ENCODE measurements at places on chromosomes 5 and 9.

DNA sequence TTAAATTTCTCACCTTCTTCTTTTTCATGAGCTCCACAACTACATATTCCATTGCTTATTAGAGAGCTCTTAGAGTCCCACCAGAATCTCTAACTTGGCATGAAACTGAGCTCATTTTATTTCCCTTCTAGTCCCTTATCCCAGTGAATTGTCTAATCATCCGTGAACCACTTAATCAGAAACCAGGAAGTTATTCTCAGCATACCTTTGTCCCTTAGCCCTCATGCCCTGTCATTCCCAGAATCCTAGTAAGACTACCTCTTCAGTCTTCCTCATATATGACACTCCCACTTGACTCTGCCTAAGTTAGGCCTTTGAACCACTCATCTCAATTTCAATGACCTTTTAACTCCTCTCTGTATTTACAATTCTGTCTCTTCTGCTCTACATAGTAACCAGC, 93.0 kb upstream of the PAPPA start:
- no peak for DNase-seq

DNA sequence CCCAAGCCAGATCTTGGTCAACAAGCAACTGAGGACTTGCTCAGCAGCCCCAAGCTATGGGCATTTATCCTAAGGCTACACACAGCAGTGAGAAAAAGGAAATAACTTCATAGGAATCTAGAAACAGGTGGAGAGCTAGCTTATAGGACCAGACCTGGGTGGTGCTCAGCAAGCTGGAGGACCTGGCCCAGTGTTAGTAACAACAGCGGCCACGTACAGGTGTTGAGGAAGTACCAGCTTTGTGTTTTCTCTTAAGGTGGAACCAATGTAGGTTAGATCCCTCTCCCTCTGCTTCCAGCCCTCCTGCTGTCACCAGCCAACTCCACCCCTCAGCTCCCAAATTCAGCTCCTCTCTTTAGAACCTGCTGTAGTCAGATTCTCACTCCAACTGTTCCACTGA, 43.4 kb downstream of the IRF1 start:
- no peak for DNase-seq

GRCh38 chr5:77329664-77330430, 119.4 kb downstream of the PDE8B start:
- no peak for DNase-seq

GRCh38 chr9:4887556-4887955, 94.8 kb downstream of the RCL1 start:
- DNase-seq, result no peak

DNA sequence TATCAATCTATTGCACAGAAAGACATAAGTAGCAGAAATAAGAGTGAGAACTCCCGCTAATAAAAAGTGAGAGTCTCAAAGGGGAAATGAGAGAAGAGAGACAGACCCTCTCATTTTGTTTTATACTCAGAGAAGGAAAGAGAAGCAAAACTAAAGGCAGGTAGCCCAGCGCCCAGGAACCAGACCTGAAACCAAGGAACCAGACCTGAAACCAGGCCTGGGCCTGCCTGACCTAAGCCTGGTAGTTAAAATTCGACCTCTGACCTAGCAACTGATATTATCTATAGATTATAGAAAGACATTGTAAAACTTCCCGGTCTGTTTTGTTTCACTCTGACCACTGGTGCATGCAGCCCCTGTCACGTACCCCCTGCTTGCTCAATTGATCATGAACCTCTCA, 134.5 kb upstream of the SEMA6A start:
- no peak for DNase-seq

DNA sequence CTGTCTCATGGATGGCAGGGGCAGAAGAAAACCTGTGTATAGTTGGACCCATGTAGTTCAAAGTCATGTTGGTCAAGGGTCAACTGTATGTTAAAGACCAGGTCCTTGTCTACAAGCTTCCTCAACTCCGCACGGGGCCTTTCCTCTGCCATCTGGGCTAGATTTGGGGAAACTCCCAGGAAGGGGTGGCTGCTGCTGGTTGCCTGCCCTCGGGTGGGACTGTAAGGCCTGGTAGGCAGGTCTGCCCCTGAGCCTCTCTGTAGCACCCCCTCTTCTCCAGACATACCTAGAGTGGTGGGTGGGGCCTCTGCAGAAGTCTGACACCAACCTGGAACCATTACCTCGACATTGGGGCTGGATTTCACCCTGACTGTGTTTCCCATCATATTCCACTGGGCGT, 15.2 kb downstream of the ENHO start:
- no peak for DNase-seq

DNA sequence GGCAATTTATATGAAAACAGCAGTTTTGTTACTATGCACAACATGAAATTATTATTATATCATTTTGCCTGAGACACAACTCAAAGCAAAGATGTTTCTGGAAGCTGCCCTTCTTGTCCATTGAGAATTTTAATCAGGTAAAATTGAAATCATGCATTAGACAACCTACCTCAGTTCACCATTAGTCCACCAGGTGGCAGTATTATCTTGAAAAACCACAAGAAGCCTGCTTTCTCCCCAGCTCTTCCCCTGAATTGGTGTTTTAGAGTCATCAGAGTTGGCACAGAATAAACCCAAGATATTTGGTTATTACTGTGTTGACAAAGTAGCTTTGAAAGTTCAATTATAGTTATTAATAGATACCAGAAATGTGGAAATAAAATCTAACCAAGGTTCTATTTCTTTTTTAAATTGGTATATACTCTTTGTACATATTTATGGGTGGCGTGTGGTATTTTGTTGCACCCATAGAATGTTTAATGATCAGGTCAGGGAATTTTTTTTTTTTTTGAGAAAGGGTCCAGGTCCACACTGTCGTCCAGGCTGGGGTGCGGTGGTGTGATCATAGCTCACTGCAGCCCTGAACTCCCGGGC, 25.7 kb downstream of the UTP15 start:
- DNase-seq, result peak; percentile 88

DNA sequence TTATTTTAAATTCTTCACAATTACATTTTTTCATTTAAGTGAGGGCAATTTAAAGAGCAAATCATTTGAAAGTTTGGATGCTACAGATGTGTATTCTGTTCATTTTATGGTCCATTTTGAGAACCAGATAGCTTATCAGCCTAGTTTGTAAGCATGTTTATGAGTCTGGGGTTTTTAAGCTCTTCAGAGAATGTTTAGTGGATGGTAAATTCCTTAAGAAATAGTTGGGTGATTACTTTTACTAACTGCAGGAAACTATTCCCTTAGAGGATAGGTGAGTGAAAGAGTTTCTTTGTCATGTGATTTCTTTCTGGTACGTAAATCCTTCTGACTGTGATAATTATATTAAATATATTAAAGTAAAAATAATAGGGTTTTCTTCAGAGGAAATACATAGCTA, 17.6 kb downstream of the RASGRF2 start:
- DNase-seq, result no peak

DNA sequence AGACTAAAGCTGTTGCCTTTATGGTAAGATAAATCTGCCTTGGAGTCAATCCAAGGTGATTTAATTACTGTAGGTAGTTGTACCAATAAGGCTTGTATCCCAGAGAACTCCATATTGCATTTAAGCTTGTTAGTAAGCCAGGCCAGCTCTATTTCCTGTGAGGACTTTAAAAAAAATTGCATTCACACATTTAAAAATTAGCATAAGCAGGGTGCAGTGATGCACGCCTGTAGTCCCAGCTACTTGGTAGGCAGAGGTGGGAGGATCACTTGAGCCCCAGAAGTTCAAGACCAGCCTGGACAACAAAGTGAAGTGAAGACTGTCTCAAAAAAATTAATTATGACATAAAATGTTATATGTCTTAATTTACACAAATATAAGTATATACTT, 28.7 kb upstream of the ABL1 start:
- DNase-seq, result no peak

GRCh38 chr5:131375351-131375750, 111.5 kb downstream of the CDC42SE2 start:
- DNase-seq, result no peak

GRCh38 chr5:31412324-31412723, 119.6 kb downstream of the DROSHA start:
- no peak for DNase-seq

DNA sequence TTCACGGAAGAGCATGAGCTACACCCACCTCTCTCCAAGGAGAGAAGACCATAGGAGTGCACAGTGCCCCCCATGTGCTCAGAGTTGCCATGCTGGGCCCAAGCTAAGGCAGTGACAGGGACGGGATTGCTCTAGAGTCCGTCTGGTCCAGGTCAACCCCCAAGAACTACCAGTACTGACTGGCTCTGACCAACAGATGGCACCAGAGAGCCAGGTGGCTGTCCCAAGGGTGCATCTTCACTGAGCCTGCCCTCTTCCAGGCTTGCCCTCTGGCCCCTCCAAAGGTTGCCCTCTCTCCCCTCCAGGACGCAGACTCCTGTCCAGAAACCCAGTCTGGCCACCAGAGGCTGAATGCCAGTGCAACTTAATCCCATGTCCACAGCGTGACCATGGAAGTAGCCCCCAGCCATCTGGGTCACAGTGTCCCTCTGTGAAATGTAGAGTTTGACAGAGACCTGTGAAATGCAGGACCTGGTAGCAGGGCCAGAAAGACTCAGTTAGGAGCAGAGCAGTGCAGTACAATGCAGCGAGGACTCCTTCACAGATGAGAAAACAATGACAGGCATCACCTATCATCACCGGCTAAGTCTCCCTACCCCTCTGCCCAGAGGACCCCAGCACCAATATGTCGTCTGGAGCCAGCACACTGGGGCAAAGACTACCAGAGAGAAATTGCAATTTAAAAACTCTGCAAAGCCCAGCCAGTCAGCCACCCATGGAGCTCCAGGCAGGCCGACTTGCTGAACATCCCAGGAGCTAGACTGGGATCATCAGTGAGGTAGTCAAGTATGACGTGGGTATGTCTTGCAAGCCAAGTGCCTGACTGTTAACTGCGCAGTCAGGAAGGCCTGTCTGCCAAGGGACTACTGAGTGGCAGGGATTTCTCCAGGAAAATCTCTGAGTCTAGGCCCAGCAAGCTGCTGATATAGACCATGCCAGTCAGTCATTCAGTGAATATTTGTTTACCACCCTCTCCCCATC, 7.7 kb upstream of the SKP1 start:
- DNase-seq, result peak; percentile 71

DNA sequence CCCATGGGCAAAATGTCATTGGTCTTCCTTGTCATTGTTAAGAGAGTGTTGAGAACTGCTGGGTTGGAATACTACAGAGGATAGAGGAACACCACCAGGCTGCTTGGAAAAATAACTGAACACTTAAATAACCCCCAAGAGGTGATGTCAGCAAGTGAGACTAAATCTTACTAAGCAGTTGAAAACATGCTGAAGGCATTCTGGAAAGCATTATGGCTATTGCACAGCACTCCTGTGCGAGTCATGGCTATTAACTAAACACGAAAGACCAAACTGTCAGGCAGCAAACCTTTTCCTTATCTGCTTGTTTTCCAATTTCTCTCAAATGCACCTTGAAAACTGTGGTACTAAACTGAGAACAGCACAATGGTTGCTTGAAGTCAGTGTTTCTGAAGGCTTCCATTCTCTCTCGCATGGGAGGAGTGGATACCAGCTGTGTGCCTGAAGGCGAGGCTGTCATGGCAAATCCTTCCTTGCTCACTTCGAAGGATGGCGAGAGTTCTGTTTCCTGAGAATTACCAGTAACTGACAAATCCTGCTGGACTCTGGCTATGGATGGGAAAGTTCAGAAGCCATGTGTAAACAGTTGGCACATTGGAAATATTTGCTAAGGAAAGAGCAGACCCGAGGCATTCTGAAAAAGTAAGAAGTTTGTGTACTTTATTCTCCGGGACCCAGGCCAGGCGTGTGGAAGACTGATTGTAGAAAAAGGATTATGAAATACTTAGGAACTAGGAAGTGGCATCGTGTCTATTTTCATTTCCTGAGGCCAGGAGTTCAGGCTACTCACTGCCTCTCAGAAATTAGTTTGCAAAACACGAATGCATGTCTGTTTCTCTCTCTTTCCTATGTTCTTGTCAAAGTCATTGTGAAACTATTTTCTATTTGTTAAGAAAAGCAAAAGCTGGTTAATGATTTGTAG, 182.1 kb downstream of the DMRT2 start:
- DNase-seq, result no peak

DNA sequence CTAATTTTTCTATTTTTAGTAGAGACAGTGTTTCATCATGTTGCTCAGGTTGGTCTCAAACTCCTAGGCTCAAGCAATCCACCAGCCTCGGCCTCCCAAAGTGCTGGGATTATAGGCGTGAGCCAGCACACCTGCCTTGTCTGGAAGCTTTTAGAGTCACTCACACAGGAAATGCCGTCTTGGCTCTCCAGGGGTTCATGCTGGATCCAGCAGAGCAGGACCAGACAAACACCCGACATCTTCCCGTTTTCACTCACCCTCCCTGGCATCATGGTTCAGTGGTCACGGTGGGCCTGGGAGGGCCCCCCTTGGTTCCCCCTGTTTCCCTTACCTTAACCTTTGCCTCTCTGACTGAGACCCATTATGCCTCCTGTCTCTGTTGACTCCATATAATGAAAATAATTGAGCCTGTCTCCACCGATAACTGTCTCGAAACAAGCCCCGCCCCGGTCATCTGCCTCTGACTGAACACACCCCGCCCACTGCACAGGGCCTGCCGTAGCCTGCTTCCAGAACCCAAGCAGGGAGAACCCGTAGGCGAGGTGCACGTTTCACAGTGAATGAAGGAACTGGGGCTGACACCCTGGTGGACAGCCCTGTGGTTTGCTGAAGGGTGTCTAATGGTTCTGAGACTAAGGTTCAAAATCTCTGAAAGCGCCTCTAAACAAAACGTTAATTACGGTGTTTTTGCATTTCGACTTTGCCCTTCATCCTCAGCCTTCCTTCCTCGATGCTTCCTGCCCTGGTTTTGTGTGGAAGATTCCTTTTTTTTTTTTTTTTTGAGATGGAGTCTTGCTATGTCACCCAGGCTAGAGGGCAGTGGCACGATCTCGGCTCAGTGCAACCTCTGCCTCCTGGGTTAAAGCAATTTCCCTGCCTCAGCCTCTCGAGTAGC, 39.7 kb upstream of the SPRY4 start:
- no peak for DNase-seq

GRCh38 chr5:142065273-142065672, 43.3 kb upstream of the NDFIP1 start:
- no peak for DNase-seq

- no peak for DNase-seq
Observed at GRCh38 chr9:84940294-84940693, 270.8 kb downstream of the NTRK2 start.

DNA sequence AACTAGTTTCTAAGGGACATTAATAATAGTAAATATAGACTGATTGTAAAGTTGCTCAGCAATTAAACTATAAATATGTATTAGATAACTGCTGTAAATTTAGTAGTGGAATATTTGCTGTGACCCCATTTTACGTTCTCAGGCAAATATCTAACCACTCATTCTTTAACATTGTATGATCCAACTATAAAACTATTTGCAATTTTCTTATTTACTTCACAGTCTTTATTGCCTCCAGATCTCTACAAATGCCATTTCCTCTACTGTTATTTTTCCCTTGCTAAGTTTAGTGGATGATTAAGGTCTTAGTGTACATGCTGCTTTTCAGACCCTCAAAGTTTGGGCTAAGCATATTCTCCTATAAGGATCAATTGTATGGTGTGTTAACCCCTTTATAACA, 526.2 kb upstream of the ST8SIA4 start:
- DNase-seq, result no peak

Measured in KBM-7 (cell line).